ENCODE measurements at places on chromosomes 13 and 19.
A peak's percentile ranks its signal among the peaks of the same experiment; 100 is the strongest.

DNA sequence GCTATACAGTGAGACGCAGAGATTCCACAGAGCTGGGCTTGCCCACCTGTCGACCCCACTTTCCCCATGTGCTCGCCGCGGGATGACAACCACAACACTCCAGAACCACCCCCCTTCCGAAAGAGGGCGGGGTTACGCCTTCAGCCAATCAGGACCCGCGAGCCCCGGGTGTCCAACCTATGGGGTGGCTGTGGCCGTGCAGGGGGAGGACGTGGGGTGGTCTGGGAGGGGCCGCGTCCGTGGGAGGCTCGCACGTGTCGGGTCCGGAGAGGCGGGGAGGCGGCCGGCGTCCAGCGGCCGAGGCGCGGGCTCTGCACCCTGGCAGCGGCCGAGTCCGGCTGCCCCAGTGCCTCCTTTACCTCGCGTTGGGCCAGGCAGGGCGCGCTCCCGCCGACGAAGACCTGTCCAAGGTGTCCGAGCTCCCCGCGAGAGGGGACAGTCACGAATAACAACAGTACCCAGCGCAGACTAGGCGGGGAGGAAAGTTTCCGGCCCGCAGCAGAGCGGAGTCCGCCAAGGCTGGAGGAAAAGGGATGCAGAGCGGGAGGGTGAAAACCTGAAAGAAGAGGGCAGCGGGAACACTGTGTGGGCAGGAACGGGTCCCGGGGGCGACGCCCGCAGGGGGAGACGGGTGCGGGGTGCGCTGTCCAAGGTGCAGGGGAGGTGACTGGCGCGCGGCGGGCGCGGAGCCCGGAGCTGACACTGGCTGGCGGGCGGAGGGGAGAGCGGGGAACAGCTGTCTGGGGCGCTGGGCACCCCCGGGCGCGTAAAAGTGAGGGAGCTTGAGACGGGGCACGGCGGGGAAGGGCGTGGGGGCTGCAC, 911 bp downstream of the ENOX1 start:
- peak; percentile 5 for DNase-seq

DNA sequence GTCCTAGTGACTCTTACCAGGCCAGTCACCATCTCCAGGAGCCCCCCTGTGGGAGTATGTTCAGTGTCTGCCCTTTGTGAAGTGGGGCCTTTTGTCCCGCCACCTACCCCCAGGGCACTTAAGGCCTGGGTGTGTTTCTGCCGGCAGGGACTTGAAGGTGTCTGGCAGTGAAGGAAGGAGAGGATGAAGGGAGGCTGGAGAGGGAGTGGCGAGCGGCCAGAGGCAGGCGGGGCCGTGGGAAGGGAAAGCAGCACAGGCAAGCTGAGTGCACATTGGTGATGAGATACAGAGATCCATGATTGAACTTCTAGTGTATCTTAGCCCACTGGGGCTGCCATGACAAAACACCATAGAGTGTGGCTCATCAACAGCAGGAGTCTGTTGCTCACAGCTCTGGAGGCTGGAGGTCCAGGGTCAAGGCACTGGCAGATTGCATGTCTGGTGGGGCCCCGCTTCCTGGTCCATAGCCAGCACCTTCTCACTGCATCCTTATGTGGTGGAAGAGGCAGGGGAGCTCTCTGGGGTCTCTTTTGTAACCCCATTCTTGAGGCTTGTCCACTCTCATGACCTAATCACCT, 17.5 kb downstream of the CUL4A start:
- no peak for DNase-seq

- DNase-seq = no peak
Observed at GRCh38 chr19:56966225-56966696, 125.7 kb upstream of the PEG3 start.

DNA sequence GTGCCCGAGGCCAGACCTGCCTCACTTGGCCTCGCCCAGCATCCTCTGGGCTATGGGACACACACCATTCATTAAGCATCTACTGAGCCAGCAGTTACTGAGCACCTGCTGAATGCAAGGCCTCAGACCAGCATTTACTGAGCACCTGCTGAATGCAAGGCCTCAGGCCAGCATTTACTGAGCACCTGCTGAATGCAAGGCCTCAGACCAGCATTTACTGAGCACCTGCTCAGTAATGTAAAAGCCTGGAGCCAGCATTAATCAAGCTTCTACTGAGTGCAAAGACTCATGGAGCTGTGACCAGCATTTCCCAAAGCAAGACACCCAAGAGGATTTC, 3.7 kb downstream of the ATP8B3 start:
- no peak for DNase-seq

- peak; percentile 8 for DNase-seq
Observed at GRCh38 chr13:39942552-39943273, 287.3 kb downstream of the COG6 start.

- peak; percentile 17 for DNase-seq
Observed at GRCh38 chr19:17579661-17580244, 24.3 kb downstream of the COLGALT1 start.

- DNase-seq = no peak
Observed at GRCh38 chr19:40584007-40584406, 7.3 kb downstream of the SHKBP1 start.

GRCh38 chr19:48617146-48617937, 1.6 kb downstream of the RPL18 start:
- DNase-seq = no peak

DNA sequence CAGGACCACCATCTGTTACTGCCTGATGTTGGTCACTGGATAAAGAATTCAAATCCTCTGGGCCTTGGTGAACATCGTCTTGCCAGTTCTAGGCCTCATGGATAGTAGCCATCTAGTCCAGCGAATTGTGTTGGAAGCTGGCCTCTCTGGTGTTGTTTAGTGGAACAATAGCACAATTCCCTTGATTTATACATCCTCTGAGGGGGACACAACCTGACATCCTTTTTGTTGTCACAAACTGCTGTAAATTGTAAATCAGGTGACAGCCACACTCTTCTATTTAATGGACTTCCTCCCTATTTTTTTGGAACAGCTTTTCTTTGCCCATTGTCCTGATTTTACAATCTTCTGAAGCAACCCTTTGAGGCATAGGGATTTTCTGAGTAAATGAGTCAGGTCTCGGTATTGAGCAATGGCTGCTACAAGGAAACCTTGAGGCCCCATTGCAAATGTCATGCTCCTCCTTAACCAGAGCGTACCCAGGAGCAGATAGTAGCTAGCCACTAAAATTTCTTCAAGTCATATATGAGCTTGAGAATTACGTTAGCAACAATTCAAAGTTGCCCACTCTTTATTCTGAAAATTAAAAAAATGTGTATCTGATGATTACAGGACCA, 263.3 kb downstream of the COG6 start:
- no peak for DNase-seq

GRCh38 chr19:35290381-35291127, 1.4 kb upstream of the MAG start:
- DNase-seq = no peak

GRCh38 chr19:1025960-1026782, at the start of gene CNN2:
Gene CNN2, plus strand, starts transcription at chr19:1026608. Its CDS starts 54 bp downstream, at chr19:1026662.
- peak; percentile 25 for DNase-seq

GRCh38 chr19:29941828-29942403, at the start of gene URI1:
Gene URI1, plus strand, starts transcription at chr19:29942239. Its CDS starts 309 bp downstream, at chr19:29942548.
- DNase-seq = peak; percentile 74

GRCh38 chr13:73913079-73913740, 221.0 kb downstream of the KLF12 start:
- DNase-seq = no peak

DNA sequence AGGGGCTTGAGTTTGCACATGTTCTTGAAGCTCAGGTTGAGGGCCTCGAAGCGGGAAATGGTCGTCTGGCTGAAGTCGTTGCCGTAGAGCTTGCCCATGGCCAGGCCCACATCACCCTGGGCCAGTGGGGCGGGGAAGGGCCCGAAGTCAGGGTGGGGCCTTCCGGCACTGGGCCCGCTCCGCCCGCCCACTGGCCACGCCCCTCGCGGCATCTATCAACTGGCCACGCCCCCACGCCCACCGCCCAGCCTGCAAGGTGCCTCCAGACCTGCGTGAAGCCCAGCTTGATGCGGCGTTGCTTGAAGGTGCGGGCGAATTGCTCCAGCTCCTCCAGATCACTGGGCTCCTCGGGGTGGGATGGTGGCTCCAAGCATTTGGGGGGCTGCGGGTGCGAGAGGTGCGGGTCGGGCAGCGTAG, 19.9 kb downstream of the ZNF574 start:
- no peak for DNase-seq

GRCh38 chr13:110042253-110042950, 256.0 kb upstream of the IRS2 start:
- DNase-seq = no peak

GRCh38 chr13:49053215-49053614, 77.5 kb downstream of the FNDC3A start:
- no peak for DNase-seq

GRCh38 chr19:5542665-5543064, 25.1 kb downstream of the TINCR start:
- no peak for DNase-seq

GRCh38 chr13:43006893-43007631, 15.0 kb upstream of the EPSTI1 start:
- no peak for DNase-seq

Data from NCI-H774 (cell line).